RPMI7951 (cell line): ENCODE measurements at places on chromosomes 5 and 9. TPM values are rescaled to one million over a fixed set of nuclear protein-coding genes. Genes with fewer than 3 reads are reported as not detected.
A peak's percentile ranks its signal among the peaks of the same experiment; 100 is the strongest.

SMC2 gene
- total RNA-seq, result 54.9 and 64.3 TPM in 2 replicates

DNA sequence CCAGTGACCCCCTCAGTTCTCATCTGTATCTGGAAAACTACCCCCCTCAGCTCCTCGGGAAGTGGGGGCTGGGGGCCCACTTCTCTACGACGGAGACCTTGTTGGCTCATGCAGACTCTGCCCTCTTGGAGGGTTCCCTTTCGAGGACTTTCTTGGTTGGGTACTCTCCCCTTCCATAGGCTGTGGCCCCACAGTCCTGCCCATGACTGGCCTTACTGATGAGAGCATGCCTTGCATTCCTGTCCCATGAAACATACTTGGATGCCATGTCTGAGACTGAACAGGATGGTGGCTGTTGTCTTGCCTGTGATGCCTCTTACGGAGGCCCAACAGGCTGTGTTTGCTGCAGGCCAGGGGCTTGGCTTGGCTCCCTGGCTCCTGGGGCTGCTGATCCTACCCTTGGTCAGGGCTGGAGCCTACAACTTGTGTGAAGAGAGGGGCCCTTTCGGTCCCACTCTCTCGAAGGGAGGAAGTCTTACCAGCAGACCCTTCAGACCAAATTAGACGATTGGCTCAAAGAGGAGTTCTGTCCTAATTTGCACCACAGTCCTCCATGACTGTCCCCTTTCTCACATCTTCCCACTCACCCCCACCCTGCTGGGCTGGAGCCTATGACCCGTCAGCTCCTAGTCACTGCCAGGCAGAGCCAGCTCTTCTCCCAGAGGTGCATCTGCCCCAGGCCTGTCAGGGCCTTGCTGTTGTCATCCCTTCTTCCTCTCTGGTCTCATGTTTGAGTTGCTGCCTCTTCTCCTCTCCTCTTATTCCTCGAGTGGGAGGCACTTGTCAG is 109.9 kb downstream of the CACNA1B start:
- no peak for DNase-seq

FBXO38 gene
- total RNA-seq, result 24.7 and 31.8 TPM in 2 replicates

DNA sequence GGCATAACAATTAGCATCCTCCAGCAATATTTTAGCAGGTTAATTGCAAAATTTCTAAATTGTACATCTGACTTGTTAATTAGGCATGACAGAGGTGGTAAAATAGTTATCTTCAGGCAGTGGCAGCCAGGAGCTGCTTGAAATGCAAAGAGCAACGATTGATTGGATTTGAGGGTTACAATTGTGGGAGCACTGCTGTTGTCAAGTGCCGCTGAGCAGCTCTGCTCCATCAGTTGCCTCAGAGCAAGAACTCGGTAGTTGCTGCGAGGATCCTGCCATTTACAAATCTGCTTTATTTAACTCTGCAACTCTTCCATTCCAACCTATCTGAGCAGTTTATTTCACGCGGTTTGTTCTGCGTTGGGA is 12.6 kb downstream of the PBX3 start:
- no peak for DNase-seq

GRCh38 chr5:66553916-66554575 is 42.1 kb upstream of the MAST4 start:
- DNase-seq, result peak; percentile 70

DNA sequence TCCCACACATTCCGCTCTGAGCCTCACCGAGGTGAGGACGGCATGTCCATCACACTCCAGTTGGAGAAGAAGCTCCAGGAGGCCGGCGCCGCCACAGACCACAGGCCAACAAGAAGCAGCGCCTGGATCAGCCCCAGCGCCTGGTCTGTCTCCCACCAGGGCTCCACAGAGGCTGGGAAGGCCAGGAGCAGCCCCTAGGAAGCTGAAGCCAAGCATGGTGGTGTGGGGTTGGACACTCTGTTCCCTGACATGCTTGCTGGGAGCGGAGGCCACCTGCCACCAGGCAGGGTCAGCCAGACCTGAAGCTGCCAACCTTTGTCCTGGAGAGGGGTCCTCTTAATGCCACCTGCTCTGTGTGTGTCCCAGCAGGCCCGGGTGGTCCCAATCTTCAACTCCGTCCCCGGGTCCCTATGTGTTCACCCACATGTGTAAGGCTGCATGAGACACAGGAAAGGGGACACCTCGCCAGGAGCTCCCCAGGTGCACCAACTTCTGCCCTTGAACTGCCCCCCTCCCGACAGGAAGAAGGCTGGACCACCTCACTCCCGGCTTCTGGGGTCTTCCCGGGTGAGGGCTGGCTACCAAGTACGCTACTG is 140.1 kb upstream of the PPP1R26 start:
- DNase-seq, result no peak

GRCh38 chr9:133360400-133361393 is 4.3 kb downstream of the SURF2 start:
- no peak for DNase-seq

DNA sequence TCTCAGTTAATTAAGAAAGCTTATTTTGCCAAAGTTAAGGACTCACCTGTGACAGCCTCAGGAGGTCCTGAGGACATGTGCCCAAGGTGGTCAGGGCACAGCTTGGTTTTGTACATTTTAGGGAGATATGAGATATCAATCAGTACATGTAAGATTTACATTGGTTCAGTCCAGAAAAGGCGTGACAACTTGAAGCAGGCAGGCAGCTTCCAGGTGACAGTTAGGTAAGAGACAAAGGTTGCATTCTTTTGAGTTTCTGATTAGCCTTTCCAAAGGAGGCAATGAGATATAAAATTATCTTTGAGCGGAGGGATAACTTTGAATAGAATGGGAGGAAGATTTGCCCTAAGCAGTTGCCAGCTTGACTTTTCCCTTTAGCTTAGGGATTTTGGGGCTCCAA is 47.8 kb downstream of the SLC1A1 start:
- no peak for DNase-seq

GRCh38 chr5:15674716-15675115 is 174.7 kb downstream of the FBXL7 start:
- DNase-seq, result no peak

B4GALT7 gene
- 12.6 and 17.7 TPM in 2 replicates for total RNA-seq

DNA sequence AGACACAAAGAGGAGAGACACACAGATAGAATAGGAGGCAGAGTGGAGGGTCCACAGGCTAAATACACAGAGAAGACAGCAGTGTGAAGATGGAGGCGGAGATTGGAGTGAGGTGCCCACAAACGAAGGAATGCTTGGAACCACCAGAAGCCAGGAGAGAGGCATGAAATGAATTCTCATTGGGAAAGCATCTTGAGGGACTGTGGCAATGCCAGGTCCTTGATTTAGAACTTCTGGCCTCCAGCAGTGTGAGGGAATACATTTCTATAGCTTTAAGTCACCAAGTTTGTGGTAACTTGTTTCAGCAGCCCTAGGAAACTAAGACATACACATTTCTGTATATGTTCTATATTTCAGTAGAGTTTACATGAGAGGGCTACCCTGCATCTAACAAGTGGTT is 396.6 kb upstream of the ZNF608 start:
- DNase-seq, result peak; percentile 9

PAIP2 gene
- 34.9 and 45.4 TPM in 2 replicates for total RNA-seq

DNA sequence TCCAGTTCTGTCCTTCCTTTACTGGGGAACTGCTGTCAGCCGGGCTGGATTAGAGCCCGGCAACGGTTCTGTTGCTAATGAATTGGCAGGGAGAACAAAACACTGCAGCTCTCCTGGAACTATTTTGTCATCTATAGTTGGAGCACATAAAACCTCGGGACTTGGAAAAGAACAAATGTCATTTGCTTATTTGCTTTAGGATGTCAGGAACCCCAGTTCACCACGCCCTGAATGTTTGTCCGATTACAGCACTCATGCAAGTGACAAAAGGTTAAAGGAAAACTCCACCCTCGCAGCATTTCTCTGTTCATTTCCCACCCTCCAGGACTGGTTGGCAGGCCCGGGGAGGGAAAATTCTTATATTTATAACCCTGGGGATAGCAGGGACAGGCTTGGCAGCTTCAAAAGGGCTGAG is 66.4 kb upstream of the PLPP1 start:
- DNase-seq, result peak; percentile 88

GRCh38 chr9:14315875-14316601 is 2.1 kb upstream of the NFIB start:
- peak; percentile 19 for DNase-seq

DNA sequence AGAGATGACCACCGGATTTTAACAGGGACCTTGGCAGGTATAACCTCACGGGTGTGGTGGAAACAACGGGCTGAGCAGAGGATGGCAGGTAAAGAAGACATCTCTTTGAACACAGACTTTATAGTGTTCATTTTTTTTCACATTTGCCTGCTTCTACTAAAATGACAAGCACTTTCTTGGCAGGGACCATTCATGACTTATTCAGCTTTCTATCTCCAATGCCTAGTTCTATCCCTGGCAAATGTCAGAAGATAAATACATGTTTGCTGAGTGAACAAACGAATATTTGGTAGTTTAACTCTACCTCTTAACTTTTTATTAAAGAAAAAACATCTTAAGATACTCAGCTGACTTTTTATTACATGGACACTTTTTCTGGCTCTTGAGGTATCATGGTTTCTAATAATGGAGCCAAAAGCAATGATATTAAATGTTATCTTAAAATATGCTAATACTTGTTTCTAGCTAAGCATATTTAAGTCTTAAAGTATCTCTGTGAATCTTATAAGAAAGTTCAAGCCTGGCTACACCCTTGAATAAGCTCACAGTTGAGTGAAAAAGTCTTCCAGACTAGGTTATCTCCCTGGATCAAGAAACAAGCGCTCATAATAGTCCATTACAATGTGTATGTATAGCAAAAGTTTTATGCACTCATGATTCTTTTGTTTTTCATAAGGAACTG is 8.5 kb downstream of the ELL2 start:
- DNase-seq, result no peak

DNA sequence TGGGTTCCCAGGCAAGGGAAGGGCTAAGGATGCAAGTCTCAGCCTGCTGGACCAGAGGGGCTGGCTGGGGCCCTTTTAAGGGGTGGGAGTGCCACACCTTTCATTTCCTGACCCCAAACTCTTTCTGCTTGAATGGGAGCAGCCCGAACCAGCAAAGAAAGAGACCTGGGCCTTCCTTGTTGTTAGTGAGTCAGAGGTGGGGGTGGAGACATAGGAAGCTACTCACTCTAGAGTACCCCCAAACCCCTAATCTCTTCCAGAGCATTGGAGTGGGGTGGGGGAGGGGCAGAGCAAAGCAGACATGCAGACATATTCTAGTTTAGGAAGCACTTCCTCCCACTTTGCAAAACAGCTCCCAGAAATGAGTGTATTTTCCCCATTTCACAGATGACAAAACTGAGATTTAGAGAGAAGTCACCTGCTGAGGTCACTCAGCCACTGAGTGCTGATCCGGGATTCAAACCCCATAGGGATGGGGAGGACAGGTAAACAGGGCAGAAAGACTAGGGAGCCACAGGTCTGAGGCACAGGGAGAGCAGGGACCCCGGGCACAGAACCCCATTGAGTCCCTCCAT is 6.0 kb upstream of the AQP3 start:
- no peak for DNase-seq

DNA sequence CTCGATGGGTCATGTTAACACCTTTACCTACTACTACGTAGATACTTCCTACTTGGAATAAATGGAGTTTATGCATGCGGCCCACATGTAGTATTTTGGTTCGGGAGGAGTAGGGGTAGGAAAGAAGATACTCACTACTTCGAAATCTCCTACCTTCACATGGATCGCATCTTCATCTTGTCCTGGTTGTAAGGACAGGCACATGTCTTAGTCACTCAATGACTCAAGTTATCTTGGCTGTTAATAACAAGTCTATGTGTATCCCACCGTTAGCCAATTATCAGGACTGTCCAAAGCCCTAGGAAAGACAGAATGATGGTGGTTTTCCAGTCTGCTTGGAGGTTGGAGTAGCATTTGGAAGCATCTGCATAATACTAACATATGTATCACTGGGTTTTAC is 24.1 kb downstream of the CMYA5 start:
- DNase-seq, result no peak

- DNase-seq, result no peak
These were observed 29.3 kb upstream of the CRB2 start for GRCh38 chr9:123326662-123327093.

IRX2 gene
- 0.12 TPM in 1 of 2 replicates, not detected in the other for total RNA-seq

DNA sequence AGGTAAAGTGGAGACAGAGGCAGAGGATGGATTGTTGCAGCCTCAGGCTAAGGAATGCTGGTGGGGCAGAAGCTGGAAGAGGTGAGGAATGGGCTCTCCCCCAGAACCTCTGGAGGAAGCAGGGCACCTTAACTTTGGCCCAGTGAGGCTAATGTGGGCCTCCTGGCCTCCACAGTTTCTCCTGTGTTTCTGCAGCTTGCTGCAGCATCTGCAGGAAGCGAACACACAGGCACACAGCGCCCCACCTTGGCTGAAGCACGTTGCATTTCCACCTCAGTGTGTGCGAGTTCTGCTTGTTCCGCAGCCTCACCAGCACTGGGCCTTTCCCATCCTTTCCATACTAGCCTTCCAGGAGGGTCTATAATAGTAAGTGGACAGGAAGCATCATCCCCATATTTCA is 27.2 kb upstream of the ASS1 start:
- no peak for DNase-seq

- DNase-seq, result no peak
These were observed 505.0 kb downstream of the ELAVL2 start for GRCh38 chr9:23321049-23321448.

- DNase-seq, result no peak
These were observed 80.5 kb downstream of the AMBP start for GRCh38 chr9:113997610-113998009.

- DNase-seq, result peak; percentile 78
These were observed 45.2 kb upstream of the ANKRD55 start for GRCh38 chr5:56278335-56278753.

- DNase-seq, result peak; percentile 79
These were observed 45.9 kb downstream of the TEK start for GRCh38 chr9:27154908-27155307.

DNA sequence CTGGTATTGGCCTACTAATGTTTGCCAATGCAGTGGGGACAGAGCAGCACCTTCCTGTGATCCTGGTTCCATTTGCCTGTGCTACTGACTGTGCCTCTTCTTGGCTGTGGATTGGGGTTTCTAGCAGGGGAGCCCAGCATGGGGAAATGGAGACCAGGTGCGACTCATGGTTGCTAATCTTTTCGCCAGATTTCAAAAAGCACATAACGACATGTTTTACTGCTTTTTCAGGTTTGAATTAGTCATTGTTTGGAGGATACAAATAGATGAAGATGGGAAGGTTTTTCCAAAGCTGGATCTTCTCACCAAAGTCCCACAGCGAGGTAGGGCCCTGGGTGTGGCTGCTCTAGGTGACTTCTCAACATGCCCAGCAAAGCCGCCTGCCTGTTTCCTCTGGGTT is 57.6 kb downstream of the IPPK start:
- DNase-seq, result no peak

- no peak for DNase-seq
These were observed 31.8 kb upstream of the RAPGEF1 start for GRCh38 chr9:131771646-131772045.

GRCh38 chr5:53871050-53871449 is 310.6 kb downstream of the NDUFS4 start:
- DNase-seq, result peak; percentile 2
